ENCODE measurements at places on chromosomes 3 and 15.

GRCh38 chr3:171404376-171404967 lies 55.7 kb downstream of the TNIK start:
- DNase-seq, result no peak

- no peak for DNase-seq
Measured at GRCh38 chr3:74267131-74267530, 347.3 kb downstream of the CNTN3 start.

- no peak for DNase-seq
Measured at GRCh38 chr3:111603679-111604078, 8.5 kb upstream of the ZBED2 start.

GRCh38 chr15:83207009-83207659 lies 489 bp downstream of the HDGFL3 start:
- peak; percentile 4 for DNase-seq

- DNase-seq, result no peak
Measured at GRCh38 chr3:176584413-176585176, 612.7 kb downstream of the TBL1XR1 start.
